GOT3 (cell line): ENCODE measurements at places on chromosomes 4 and X.

- DNase-seq = no peak
These were observed 76.7 kb downstream of the AFF1 start for GRCh38 chr4:87011340-87012034.

GRCh38 chr4:138706201-138706600 lies 309.4 kb upstream of the NOCT start:
- no peak for DNase-seq

DNA sequence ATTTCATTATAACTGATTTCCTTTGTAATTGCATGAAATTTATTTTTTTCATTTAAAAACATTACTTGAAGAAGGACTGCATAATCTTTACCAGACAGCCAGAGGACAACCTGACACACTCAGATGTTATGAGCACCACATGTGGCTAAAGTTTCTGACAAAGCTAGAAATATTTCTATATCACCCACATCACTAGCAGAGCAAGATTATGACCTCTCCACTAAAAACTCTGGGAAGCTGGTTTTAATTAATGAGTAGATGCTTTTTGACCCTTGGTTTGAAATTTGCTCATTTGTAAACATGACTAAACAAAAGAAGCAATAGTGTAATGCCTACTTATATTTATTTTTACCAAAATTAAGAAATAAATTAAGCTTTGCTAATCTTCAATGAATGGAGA lies 661.5 kb upstream of the EPHA5 start:
- no peak for DNase-seq

DNA sequence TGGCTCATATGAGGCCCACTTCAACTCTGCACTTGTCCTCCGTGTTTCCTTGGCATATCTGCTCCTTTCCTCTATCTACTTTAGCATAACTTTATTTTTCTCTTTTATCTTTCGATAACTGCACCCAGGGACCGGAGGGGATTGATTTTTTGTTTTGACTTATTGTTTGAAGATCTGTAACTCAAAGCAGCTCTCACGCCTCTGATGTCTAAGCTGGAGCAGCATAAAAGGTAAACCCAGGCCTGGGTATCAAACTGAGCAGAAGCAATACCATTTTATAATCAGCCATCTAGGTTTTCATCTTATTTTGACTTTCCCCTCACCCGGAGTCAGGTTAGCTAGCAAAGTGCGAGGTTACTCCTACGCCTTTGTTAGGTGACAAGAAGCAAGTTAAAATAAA lies 28.4 kb downstream of the LEF1 start:
- DNase-seq = no peak

DNA sequence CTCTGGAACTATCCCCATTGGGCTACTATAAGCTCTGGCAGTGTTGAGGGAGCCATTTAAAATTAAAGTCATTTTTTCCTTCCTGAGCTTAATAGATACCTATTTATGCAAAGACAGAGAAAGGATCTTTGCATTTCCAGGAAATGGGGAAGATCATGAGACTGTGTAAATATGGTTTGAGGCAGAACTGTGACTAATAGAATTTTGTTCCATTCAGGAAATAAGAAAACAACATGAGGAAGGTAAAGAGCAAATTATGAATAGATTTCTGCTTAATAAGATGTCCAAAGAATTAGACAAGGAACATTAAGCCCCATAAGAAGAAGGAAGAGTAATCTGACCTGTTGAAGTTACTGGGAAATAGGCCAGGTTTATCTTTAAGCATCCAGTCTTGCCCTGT lies 17.8 kb upstream of the TBC1D19 start:
- no peak for DNase-seq

GRCh38 chrX:54495814-54496516 lies at the start of gene FGD1:
Gene FGD1, minus strand, starts transcription at chrX:54496234. Its CDS starts 802 bp downstream, at chrX:54495432.
- DNase-seq = no peak

DNA sequence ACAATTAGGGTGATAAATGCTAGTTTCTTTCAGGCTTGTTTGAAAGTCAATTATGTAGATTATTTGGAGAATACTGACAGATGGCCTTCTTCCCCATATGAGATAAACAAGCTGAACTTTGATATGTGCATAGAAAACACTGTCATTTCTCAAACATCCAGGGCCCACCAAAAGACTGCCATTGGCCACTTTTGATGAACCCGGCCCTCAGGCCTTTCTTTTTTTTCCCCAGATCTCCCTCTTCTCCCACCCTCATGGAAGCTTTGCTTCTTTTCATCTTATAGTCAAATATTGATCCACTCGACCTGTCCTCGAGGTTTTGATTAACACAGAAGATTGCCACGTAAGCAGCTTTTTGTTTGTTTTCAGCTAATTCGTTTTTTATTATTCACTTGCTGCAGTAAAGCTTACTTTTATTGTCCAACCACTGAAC lies 377.4 kb downstream of the SMARCA1 start:
- no peak for DNase-seq

DNA sequence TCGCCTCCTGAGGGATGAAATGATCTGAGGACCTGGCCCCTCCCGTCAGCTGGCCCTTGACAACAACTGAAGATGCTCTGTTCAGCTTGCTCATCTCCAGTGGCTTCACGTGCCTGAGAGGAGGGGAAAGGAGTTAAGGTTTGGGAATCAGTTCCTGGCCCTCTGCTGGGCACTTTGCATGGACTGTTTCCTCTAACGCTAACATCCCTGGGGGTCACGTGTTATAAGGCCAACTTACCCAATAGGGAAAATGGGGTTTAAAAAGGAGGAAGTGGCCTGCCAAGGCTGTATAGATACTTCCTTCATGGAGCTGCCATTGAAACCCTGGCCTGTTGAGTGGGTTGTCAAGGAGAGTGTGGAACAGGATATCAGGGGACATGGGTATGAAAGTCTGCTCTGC lies 65.6 kb downstream of the OR13H1 start:
- no peak for DNase-seq

DNA sequence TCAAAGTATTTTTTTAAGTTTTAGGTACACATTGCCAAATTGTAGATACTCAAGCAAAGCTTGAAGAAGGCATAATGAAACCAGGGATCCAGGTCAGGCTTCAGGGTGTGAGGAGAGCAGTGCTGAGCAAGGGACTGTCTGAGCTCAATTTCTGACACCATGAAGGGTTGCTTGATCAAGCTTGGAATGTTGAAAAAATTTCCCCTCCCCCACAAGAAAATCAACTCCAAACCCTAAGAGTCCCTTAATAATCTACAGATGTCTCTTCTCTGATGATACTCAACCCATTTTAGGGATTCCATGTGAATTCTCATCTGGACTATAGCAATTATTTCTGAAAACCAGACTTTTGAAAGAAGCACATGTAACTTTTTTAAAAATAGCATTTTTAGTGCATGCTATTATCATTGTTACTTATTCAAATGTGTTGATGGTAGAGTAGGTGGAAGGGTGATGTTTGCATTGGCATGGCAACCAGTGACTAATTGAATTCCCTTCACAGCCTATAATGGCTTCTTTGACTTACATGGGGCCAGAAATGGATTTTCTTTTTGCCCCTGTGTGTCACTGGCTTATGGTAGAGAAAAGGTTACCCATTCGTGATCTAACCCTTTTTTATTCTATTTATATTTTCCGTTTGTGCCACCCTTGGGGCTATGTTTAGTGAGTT lies 252.0 kb downstream of the FBXW7 start:
- DNase-seq = no peak

DNA sequence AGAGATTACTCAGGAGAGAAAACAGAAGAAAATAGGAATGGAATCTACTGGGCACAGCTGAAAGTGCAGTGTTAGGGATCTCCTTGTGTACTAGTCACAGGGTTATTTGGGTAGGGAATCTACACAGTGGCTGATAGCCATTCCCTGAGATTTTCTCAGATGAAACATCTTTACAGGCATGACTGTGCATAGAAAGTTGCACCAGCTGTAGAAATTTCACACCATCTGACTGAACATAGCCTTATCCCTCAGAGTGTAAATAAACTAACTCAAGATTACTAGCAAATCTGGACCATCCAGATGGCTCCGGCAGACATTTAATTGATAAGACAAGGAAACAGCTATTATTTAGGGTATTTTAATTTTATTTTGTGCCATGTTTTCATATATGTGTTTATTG lies 2053.5 kb upstream of the TENM3 start:
- no peak for DNase-seq

DNA sequence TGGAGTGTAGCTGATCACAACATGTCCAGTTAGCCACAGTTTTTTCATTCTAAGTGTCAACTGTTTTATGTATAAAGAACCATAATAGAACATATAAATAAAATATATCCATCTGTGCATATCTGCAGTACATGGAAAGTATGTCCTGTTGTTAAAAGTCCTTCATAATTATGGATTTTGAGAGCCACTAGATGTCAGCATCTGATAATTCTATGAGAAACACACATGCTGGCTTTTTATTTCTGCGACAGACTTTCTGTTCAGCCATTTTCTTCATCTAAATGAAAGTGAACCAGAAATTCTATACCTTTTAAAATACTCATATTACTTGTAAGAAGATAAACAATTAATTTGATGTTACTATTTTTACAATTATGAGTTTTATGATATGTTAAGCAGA lies 251.5 kb downstream of the GPM6A start:
- no peak for DNase-seq

GRCh38 chr4:14918336-14918735 lies 83.9 kb upstream of the CPEB2 start:
- no peak for DNase-seq

DNA sequence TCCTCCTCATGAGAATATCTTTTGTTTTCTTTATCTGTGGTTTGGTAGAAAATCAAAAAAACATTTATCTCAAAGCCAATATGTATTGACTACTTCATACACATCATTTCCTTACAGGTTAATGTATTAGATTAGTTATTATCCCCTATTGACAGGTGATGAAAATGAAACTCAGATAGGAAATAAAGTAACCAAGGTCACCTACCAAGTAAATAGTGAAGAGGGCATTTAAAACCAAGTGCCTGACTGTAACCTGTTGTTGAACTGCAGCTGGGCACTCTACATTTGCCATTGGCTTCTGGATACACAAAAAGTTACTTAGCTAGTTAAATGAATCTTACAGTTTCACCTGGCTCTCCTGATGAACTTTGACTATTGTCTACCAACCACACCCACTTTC lies 41.4 kb upstream of the CTSO start:
- DNase-seq = no peak

DNA sequence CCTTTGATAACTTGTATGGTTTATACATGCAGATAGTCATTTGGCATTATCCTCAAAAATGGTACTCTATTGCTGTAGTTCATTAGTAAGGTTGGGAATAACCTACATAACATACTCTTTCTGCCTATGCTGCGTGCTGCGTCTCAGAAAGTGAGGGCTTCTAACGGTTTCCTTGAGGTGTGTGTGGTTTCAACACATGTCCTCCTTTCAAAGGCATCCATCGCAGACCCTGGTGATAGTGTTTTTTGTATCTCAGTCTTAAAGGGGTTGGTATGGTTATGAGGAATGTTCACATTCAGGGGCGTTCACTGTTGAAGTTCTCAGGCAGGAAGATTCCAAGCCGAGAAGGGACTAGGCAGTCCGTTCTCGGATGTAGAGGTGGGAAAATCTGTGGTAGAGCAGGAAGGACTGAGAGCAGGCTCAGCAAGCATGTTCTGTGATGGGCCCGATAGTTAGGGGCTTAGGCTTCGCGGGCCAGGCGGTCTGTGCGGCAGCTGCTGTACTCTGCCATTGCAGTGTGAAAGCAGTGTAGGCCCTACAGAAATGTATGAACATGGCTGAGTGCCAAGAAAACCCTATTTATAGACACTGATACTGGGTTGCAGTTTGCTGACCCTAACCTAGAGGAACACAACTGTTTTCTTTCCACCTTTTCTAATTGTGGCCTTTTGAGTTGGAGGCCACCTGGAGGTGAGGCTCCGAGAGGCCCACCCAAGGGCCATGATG lies 123.2 kb downstream of the GPR143 start:
- DNase-seq = no peak

DNA sequence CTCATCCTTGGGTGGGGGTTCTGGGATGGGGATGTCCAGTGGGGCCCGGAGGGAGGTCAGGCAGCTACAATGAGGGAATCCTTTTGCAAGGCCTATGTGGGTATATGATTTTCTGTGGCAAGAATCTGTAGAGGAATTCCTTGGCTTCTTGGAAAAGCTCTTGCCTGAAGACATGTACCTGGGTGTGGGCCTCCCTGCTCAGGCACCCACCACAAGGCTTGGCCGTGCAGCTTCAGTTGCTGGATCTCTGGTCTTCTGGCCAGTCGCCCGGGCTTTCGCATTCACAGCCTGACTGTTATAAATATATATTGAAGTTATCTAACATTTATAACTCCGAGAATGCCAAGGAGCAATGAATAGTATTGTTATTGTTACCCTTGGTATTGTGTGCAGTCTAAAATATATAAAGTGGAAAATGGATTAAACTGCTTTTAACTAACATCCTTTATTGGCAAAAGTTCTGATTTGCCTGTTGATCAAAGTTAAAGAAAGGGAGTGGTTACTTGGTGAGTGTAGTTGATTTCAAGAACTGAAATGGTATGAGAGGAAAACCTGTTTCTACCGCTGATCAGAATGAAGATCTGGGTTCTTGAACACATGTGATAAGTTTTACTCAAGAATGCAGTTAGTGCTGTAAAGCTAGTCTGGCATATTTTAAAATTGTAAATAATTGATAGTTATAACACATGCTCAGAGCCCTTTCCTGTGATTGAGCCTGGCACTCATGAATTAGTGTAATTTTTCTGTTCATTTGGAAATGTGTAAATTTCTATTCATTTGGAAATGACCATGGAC lies 36.0 kb downstream of the PTTG2 start:
- DNase-seq = no peak

GRCh38 chr4:99356992-99357391 lies 4.4 kb upstream of the ADH1C start:
- no peak for DNase-seq

- no peak for DNase-seq
These were observed 708 bp downstream of the ARAP2 start for GRCh38 chr4:36243355-36244256.

GRCh38 chr4:46450556-46450955 lies 60.6 kb upstream of the GABRA2 start:
- DNase-seq = no peak

DNA sequence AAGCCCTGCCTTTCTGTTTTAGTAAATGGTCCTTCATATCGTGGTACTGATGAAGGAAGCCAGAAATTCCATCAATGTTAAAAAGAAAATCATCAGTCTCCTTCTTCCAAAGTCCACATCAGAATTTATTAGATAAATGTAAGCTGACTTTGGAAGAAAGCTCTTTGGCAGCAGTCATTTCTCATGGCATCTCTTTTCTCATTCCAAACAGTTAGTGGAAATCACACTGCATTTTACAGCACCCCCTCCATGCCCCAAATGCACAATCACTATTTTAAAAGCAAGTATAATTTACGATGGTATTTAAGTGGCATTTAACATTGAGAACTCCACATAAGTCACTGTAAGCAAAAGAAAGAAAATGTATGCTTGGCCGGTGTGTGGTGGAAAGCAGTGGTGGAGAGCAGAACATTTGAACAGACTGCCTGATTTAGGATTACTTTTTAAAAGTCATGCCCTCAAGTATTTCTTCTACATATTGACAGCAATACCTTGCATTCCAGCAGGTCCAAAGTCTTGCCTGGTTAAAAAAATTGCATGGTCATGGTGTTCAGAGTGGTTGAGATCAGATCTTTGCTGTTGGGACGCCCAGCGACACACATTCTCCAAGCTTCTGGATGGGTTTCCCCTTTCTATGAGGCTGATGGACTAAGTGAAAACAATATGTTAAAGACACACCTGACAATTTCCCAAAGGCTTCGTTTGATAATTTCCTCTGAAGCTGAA lies 248.6 kb downstream of the ADAMTS3 start:
- DNase-seq = no peak
